ENCODE measurements at places on chromosomes 12 and 14.

GRCh38 chr12:75571656-75572205, 60.3 kb upstream of the KRR1 start:
- DNase-seq, result no peak

- DNase-seq, result no peak
Measured at GRCh38 chr12:49367381-49368239, at the start of gene SPATS2. Gene SPATS2, plus strand, starts transcription at chr12:49367462. Its CDS starts 93,551 bp downstream, at chr12:49461013.

DNA sequence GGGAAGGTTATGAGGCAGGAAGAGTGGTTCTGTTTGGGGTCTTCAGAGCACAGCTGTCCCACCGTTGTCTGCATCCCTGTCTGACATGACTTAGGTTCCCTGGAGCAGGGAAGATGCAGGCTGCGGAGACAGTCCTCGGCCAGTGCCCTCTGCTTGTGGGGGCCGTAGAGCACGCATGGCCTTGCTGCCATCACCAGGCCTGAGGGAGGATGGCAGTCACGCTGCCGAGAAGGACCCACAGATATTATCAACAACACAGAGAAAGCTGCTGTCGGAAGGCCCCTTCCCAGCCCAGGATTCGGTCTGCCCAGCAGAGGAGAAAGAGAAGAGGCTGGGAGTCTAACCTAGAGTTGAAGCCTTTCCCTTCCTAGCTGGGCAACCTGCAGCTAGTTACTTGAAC, 35.0 kb downstream of the ERH start:
- DNase-seq, result no peak

- DNase-seq, result no peak
Measured at GRCh38 chr12:93094988-93095737, 166.1 kb upstream of the EEA1 start.

- DNase-seq, result no peak
Measured at GRCh38 chr12:89373763-89374572, 21.7 kb upstream of the DUSP6 start.
